GM12865 (cell line): ENCODE measurements at places on chromosomes 6 and 20.

GRCh38 chr6:127630800-127631199, 53.8 kb downstream of the C6orf58 start:
- DNase-seq: no peak

- DNase-seq: no peak
These were observed 396.9 kb upstream of the ADGRB3 start for GRCh38 chr6:68238097-68238601.

GRCh38 chr6:69868961-69869360, 2.6 kb downstream of the COL19A1 start:
- DNase-seq: no peak

- peak; percentile 74 for DNase-seq
These were observed 105.2 kb downstream of the OR2B2 start for GRCh38 chr6:27806981-27807440.

DNA sequence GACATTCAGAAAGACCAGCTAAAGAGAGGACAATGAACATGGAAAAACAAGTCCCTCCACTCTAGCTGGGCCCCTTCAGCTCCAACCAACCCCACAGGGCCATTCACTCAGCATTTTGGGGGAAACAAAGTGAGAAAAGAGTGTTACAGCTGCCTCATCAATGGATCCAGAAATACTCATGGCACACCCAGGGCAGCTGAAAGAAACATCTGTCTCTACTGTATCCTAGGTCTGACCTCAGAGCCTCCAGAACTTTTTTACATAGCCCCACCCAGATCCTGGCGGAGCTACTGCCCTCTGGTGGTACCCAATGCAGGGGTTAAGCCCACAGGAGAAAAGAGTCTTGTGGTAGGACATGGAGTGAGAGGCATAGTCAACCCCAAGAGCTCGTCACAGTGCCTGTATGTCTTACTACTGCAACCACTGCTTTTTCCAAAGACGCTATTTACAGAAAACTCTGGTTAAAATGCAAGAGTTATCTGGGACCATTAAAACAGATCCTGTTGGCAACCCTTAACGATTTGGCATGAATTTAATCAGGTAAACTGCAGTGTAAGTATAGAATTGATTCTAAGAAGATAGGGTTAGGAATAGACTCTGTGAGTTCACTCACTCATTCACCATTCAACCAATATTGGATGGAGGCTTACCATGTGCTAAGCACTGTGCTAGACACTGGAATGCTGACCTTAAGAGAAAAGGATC, 37.4 kb upstream of the FAM83C start:
- DNase-seq: peak; percentile 58

DNA sequence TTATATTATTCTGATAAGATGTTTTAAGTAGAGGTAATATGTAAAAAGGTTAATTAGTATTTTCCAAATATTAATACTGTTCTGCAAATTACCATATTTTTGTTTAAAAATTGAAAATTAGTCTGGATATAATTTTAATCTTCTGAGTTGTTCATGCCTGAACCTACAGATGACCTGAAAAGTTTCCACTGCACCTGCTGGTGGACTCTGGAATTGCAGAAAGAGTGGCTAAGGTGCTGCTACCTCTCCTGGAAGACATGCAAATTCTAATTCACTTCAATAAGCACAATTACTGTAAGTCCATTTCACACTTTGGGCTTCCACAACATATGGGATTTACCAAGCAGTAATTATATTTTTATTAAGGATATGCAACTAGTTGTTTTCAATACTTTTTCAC, 77.7 kb upstream of the OLIG3 start:
- DNase-seq: peak; percentile 70

DNA sequence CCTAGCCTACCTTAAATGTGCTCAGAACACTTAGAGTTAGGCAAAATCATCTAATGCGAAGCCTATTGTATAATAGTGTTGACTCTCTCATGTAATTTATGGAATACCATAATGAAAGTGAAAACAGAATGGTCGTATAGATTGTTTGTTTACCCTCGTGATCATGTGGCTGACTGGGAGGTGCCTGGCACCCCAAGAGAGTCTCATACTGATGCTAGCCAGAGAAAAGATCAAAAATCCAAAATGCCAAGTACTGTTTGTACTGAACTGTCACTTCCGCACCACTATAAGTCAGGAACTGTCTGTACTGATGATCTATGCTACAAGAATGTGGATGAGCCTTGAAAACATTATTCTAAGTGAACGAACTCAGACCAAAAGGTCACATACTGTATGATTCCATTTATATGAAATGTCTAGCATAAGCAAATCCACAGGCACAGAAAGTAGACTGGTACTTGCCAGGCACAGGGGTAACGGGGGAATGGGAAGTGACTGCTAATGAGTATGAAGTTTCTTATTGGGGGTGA, 22.4 kb downstream of the ZMYND8 start:
- DNase-seq: no peak

DNA sequence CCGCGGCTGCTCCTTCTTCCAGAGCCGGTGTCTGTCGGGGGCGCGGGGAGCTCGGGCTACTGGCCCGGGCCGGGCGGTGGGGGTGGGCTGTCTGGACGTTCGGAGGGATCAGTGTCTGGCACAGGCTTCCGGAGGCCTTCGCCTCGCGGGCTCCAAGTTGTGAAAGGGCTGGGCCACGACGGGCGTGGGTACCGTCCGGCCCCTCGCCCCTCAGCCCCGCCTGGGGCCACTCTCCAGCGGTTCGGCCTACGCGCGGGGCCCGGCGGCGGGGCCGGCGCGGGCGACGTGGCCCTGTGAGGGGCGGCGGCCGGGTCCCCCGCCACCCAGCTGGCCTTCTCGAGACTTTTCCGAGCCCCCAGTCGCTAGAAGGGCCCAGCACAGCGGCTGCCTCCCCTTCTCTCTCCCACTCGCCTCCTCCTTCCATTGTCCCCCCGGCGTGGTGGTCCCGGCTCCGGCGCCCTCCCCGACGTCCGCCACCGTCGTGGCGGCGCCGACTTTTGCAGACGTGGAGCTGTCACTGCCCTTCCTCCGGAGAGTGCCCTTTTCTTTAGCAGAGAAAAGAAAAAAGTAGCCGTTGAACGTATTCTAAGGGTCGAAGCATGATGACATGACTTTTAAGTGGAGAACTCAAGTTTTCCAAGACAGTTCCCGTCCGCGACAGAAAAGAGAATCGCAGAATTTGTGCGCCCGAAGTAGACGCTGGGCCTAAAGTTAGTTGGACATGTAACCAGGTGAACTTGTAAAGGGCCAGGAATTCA, 571 bp downstream of the ITCH start:
- peak; percentile 16 for DNase-seq

GRCh38 chr20:12315652-12316051, 398.0 kb downstream of the BTBD3 start:
- DNase-seq: no peak

- no peak for DNase-seq
These were observed 15.1 kb upstream of the SIRPG start for GRCh38 chr20:1672728-1673127.

- DNase-seq: no peak
These were observed 6.8 kb downstream of the MDFI start for GRCh38 chr6:41645007-41645618.

- no peak for DNase-seq
These were observed 18.4 kb downstream of the ECT2L start for GRCh38 chr6:138814179-138814834.

- DNase-seq: no peak
These were observed 52.9 kb upstream of the FABP7 start for GRCh38 chr6:122726649-122727048.

DNA sequence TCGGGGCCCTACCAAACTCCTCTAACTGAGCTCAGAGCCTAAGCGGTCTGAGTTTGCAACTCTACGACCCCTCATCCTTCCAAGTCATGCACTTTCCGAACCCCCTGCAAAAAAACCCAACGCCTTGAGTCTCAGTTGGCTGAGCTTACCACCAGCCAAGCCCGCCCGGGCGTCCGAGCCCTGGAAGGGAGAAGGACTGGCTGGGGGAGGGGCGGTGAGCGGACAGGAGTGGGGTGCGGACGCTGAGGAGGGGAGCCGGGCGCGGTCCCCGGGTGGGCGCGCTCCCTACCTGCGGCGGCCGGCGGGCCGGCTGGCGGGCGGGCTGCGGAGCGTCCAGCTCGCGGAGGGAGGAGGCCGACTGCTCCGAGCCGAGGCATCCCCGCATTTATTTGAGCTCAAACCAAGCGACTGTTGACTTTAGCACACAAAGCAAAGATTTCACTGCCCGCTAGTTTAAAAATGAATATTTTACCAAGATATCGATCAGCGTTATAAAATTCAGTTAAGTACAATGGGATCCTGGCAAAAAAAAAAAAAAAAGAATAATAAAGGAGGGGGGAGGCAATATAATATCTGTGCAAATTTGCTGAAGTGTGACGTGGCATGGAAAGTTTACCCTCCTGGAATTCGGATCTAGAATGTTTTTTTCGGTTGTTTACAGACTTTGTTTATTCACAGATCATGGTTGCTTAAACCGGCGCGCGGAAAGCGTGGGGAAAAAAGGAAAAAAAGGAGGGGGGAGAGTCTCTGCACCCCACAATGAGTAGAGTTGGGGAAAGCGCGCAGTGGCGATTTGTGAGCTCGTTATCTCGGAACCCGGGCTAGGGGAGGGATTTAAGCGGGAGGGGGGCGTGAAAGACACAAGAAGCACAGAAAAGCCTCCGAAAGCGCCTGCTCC, 5.9 kb downstream of the FOXA2 start:
- no peak for DNase-seq

DNA sequence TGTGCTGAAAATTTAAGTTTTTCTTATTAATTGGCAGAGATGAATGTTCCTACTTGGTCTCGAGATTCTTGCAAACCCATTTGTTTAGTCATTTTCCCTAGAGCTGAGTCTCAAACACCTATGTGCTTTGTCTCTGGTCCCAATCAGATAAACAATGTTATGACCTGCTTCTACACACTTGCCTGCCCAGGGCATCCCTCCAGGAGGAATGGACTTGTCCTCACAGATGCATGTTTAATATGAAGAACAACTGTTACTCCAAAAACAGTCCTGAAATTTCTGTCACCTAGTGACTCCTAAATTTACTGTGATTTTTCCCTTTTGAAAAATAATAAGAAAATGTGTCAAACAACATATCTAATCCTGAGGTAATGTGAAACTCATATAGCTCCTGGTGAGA, 43.7 kb downstream of the HDGFL1 start:
- no peak for DNase-seq

GRCh38 chr6:53691252-53691651, 25.7 kb upstream of the KLHL31 start:
- DNase-seq: no peak

DNA sequence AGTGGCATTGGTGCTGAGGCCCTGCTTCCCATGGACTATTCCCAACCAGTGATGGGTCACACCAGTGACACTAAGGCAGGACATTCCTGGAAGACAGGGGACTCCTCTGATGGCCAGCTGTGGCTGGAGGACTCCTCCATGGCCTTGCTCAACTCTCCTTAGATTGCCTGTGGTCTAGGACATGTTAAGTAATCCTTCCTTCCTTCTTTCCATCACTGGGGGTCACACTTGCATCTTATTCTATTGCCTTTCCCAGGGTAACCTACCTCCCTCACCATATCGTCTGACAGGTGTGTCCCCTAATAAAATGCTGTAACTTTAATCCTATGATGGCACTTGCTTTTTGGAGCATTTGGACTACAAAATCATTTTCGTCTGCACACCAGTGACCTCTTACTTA, 24.5 kb upstream of the HLA-A start:
- no peak for DNase-seq

GRCh38 chr6:89079511-89080234, 878 bp upstream of the PNRC1 start:
- peak; percentile 74 for DNase-seq

- no peak for DNase-seq
These were observed 81.6 kb upstream of the MPC1 start for GRCh38 chr6:166464068-166465002.

GRCh38 chr20:1588533-1589460, 31.0 kb downstream of the SIRPB1 start:
- DNase-seq: no peak

DNA sequence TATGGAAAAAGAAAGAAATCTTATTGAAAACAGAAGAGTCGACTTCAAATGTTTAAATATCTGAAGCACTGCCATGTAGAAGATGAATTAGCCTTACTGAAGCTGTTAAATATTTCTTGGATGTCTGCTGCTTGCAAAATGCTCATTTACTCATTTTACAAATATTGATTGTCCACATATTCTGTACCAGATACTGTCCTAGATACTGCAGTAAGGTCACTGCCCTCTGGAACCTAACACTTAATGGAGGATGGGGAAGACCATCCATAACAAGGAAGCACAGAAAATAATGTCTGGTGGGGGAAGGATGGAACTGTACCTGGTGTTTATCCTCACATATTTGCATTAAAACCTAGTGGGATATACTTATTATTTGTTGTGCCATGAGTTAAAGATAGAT, 99.0 kb downstream of the RCAN2 start:
- DNase-seq: no peak

GRCh38 chr20:19823971-19824370, 65.9 kb downstream of the RIN2 start:
- DNase-seq: no peak

DNA sequence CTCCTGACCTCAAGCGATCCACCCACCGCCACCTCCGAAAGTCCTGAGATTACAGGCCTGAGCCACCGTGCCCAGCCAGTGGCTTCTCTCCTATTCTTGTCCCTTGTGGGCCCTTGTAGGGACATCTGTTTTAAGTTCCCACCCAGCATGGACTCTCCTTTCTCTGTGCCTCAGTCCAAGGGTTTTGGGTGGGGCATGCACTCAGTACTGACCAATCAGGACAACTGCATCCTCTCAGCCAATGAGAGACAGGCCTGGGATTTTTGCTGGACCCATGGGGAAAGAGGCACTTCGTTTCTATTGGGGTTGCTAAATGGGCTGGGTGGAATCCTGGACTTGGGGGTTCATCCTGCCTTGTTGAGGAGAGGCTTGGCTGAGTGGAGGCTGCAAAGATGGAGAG, 34.4 kb downstream of the SNAI1 start:
- no peak for DNase-seq

DNA sequence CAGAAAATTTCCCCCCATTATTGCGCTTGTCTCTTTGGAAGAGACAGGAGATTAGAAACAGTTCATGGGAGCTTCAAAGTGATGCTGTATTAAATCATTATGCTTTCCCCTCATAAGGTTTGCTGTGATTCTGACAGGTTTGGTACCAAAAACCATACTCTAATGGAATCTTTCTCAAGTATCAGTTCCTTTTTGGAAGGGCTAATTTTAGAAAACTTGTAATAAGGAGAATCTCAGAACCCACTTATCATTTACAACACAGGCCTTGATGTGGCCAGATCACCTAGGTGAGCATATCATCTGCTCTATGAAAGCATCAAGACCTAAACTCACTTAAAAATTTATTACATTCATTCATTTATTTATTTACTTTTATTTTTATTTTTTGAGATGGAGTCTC, 51.2 kb downstream of the TP53INP2 start:
- peak; percentile 63 for DNase-seq

- DNase-seq: no peak
These were observed 128.9 kb upstream of the SHLD1 start for GRCh38 chr20:5621305-5621704.

DNA sequence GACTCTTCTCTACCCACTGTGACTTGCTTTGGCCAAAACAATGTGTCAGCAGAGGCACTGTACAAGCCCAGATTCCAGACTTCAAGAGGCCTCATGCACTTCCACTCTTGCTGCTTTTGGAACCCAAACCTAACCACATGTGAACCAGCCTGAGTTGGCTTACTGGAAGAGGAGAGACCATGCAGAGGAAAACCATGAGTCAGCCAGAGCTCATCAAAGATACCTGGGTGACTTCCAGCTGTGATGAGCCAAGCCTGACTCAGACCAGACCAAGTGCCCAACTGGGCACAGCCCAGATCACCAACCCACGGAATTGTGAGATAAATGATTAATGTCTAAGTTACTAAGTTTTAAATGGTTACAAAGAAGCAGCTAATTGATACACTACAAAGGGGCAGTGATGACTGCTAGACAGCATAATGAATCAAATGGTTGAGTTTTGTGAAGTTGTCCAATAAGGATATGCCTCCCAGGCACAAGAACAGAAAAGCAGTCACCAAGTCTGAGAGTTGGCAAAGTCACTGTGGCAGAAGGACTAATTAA, 16.2 kb upstream of the BEND6 start:
- DNase-seq: no peak
